Activated CD8-positive, alpha-beta memory T cell treated with anti-CD3 and anti-CD28 coated beads for 48 hours (primary cell): ENCODE measurements at places on chromosomes 7 and 10.
A peak's percentile ranks its signal among the peaks of the same experiment; 100 is the strongest.

- DNase-seq: no peak
Observed at GRCh38 chr7:27110186-27111031, 7.9 kb upstream of the HOXA2 start.

DNA sequence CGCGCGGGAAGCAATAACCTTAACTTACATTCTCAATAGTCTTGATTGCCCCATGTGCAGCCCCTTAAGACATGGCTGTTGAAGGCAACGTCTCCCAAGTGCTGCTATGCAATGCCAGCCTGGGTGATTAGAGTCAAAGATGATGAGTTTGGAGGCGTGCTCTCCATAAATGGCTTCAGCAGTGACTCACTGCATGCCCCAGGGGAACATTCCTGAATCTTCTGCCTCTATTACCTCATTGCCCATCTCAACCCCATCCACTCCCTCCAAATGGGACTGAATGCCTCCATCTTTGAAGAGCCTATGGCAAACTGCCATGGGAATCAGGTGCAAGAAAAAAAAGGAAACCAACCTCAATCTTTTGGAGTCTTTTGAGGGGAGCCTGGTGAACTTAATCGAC, 282.8 kb downstream of the SNX10 start:
- DNase-seq: no peak

GRCh38 chr10:78894841-78895195, 173.9 kb upstream of the ZMIZ1 start:
- DNase-seq: no peak

DNA sequence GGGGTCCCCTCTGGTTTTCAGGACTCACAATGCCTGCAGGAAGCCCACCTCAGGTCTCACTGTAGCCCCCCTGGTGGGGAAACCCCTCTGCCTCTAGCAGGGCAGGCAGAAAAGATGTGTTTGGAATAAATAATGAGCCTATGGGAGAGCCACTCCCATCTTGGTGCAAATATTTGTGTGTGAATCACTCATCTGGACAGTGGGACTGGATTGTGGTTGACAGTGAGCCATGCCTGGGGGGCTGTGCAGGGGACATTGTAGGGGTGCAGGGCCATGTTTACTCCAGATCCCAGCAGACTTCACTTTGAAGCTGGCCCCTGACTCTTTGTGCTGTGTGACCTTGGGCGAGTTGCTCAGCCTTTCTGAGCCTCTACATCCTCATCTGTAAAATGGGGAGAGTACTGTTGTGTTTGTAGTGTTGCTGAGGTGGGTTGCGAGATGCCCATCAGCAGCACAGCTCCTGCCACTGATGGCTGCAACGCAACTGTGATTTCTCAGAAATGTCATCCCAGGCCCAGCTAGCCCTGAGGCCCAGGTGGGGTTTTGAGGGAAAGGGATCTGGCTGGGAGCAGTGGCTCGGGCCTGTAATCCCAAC, 20.7 kb downstream of the GTF2IRD1 start:
- DNase-seq: no peak

DNA sequence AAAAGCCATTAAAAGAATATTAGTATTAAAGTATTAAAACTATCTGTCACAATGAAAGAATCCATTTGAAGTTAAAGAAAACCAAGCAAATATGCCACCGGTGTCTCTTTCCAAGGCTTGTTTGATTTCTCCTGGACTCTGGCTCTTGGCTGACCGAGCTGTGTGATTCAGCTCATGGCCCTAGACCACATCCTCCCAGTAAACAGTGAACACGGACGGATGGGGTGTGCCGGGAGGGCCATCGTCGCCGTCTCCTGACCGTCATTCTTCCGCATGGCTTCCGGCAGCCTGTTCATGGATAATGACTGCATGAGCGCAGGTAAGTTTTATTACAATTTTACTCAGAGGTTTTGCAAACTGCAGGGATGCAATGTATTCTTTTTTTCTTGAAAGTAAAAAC, 218.5 kb downstream of the DNAJB6 start:
- no peak for DNase-seq

- DNase-seq: no peak
Observed at GRCh38 chr7:29609162-29610037, 45.8 kb downstream of the PRR15 start.

DNA sequence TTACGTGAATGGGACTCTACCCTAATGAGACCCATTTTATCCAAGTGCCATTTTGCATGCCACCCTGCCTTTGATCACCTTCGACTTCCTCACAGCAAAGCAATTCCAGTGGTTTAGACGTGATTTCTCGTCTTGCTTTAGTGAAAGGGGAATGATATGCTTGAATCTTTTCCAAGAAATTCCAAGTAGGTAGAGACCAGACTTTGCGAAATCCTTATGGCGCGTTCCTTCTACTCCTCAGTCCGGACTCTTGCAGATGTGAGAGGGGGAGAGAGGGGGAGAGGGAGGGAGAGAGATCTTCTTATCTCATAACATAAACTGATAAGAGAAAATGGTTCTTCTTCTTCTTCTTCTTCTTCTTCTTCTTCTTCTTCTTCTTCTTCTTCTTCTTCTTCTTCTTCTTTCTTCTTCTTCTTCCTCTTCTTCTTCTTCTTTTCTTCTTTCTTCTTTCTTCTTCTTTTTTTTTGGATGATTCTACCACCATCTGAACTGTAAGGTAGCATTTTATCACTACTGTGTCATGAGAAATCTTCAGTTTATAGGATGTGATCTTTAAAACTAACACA, 883 bp downstream of the SPAG6 start:
- DNase-seq: no peak

DNA sequence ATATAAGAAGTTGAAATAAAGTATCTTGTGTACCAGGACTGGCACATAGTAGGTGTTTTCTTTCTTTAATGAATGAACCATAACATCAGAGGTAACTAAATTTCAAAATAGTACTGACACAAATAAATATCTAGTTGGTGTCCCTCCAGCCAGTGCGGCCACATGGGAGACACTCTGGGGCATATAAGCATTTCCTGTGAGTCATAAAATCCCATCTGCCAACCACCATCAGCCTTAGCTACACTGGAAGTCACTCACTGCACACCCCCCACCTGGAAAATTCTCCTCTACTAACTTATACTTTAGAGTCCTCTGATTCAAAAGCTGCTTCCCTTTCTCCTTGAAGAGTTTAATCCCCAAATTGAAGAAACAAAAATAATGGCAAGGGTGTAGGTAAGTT, 32.5 kb downstream of the DYDC1 start:
- DNase-seq: no peak

- peak; percentile 10 for DNase-seq
Observed at GRCh38 chr7:22001345-22002004, 55.8 kb upstream of the CDCA7L start.

DNA sequence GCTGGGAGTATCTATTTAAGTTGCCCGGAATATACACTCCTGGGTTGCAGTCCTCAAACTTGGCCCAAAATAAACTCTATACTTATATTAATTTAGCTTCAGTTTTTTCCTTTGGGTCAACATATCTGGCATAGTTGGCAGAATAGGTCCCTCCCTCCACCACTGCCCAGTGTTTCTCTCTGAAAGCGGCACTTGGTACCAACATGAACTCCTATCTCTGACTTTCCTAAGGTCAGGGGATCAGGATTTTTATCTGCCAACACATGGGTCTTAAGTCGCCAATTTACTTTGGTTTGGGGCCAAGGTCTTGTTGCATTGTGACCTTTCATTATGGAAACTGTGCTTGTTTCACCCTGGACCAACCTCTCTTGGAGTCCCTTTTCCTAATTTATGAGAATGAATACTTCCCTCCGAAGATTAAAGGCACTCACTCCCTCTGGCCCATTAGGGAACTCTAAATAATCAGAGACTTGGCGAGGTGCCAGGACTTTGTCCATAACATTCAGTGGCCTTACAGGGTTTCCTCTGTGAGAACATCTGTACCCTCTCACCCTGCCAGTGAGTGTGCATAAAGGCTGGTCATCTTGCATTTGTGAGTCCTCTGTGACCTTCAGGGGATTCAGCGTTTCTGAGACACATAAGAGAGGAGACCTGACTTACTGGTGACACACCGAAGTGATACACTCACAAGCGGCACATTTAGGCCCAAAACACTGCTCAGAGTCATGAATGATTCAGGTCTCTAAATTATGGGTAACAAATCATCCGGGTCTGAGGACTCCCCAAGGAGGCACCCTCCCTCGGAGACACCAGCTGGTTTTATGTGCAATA, 19.7 kb upstream of the FKBP9 start:
- no peak for DNase-seq

GRCh38 chr10:76176166-76176550, 744.7 kb downstream of the LRMDA start:
- no peak for DNase-seq

GRCh38 chr10:30454744-30455510, 20.9 kb downstream of the MAP3K8 start:
- DNase-seq: no peak
